ENCODE measurements at places on chromosomes 3 and 15.

DNA sequence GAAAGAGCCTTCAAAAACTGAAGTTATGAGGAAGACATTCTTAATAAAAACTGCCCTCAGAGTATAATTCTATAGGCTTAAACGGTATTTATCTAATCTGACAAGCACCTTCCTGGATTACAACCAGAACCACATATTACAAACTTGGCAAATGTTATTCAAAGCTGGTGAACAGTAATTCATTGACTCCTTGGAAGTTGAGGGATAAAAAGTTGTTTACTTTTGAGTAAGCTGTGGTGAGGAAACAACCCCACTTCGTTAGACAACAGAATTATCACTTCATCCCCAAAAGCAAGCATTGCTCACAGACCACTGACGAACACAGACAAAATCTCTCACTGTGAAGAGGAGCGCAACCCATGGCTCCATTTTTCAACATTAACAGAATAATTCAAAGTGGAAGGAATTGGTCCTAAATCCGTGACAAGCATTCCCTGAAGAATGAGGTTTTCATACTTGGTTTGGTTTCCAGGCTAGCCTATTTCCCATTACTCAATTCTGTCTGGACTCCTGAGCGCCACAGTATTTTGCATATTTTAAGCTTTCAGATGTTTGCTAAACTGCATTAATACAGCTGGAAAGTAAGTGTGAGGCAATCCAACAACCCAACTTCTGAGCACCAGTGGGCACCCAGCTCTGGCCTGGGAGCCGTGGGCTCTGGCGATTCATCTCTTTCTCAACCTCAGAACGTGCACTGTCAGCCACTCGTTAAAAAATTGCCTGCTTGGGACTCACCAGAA is 32.7 kb downstream of the LRIG1 start:
- DNase-seq: no peak

DNA sequence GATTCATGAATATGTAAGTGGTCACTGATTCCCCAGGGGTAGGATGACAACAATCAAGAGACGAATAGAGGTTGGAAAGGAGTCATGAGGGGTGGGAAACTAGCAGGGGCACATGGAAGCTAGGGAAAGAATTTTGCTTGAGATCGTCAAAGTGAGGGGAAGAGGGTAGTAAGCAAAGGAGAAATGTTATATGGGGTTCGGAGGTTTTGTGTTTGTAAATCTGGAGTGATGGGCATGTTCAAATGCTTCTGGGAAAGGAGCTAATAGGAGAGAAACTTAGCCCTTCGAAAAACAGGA is 7.9 kb downstream of the RPL14 start:
- no peak for DNase-seq

DNA sequence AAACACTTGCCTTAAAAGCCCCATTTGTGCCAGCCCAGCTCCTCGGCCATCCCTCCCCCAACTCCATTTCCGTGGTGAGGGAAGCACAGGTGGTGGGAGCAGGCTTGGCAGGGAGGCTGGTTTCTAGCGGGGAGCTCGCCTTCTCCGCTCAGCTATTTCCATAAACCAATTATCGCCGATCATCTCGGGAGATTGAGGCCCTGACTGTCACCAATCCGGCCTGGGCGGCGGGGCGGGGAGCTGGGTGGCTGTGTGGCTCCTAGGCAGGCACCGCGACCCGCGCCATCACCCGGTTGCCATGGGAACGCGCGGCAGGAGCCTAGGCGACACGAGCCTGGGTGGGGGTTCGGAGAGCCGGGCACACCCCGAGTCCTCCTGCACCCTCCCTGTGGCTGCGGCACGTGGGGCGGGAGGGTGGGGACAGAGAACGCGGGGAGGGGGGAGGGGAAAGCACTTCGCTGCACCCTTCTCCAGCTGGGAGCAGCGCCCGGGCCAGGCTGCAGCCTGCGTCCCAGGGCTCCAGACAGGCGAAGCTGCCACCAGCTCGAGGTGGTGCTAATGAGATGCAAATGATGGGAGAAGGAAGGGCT is 9.3 kb downstream of the CCDC33 start:
- no peak for DNase-seq

- no peak for DNase-seq
Observed at GRCh38 chr3:5136211-5136918, 14.3 kb downstream of the ARL8B start.

DNA sequence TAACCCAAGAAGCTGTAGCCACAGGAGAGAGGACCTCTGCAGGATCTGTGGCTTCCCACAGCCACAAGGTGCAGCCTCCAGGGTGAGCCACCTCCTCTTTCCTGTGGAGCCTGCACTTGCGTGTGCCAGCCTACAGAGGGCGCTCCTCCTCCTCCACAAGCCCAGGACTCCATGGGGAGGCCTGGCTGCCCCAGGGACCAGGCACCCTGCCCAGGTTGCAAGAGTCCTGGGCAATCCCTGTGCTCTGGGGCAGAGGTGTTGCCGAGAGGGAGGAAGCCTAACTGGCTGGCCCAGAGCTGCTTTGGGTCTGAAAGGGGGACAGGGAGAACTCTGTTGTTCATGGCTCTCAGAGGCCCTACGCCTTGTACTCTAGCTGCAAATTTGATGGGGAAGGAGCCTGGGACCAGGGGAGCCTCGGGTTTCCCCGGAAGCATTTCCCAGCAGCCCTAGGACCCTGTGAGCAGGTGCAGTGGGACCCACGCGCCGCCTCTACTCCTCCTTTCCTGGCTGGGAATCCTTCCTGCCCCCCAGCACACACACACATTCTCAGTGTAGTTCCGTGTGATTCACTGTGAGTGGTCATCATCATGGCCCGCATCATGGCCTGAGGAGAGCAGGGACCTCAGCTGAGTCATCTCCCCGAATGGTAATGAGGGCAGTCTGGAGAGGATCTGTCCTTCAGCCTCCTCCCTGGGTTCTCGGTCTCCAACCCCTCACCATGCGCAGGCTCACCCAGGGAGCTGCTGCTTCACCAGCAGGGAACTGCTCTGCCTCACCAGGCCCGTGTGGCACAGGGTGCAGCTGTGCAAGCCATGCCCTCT is 24.3 kb downstream of the TBC1D21 start:
- DNase-seq: peak; percentile 10

- no peak for DNase-seq
Observed at GRCh38 chr15:63668601-63669000, 71.4 kb downstream of the FBXL22 start.

GRCh38 chr15:88975891-88976290 is 62.7 kb upstream of the MFGE8 start:
- no peak for DNase-seq

GRCh38 chr3:137205394-137206045 is 247.7 kb downstream of the IL20RB start:
- no peak for DNase-seq

DNA sequence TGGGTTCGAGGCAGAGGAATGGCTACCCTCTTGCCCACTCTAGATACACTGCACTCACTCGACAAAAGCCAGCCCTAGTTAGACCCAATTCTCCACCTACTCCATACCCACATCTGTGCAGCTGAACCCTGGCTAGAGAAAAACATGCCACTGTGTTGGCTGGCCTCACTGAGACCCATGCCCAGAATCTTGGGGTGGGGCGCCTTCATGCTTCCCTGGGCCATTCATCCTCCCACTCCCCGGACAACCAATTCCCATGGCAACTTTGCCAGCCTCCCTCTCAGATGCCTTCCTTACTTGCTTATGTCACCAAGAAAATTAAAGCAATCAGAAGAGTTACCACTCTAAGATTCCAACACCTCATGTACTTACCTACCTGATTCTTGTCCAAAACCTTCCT is 9.2 kb upstream of the LIMD1 start:
- no peak for DNase-seq

- no peak for DNase-seq
Observed at GRCh38 chr3:42014458-42014920, 52.6 kb upstream of the ULK4 start.

GRCh38 chr15:96089405-96090058 is 241.0 kb upstream of the NR2F2 start:
- no peak for DNase-seq

- no peak for DNase-seq
Observed at GRCh38 chr3:10513306-10513705, 7.9 kb upstream of the ATP2B2 start.

DNA sequence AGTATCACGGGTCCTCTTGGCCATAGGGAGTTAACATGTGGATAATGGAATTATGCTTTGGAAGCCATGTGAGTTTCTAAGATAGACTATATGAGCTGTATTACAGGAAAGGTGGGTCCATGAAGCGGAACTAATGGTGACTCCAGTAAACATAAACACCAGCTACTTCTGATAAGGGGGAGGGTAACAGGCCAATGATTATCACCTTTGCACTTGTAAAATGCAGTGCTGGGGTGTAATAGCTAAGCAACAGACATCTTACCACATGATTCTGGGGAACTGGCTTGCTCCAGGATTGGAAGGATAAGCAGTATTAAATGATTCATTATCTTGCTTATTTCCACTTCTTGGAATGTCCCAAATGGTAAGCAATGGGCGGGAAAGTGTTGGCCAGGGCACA is 61.4 kb upstream of the CD47 start:
- no peak for DNase-seq

GRCh38 chr3:64329037-64329436 is 103.8 kb upstream of the PRICKLE2 start:
- no peak for DNase-seq

DNA sequence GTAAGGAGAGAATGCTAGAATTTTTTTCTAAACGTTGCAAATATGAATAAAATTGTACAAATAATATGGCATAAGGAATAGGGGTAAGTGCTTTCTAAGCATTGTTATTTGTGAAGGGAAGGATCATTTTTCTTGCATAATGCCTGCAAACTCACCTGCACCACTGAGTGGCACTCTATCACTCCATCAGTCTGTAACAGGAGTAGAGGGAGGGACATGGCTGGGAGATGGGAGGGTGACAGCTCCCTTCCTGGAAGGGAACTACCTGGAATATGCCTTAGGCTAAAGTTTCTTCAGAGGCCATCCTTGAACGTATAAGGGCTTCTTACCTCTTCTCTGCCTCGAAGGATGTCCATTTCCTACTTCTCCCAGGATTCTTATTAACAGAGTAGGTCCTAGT is 3.0 kb downstream of the NAALADL2 start:
- no peak for DNase-seq

DNA sequence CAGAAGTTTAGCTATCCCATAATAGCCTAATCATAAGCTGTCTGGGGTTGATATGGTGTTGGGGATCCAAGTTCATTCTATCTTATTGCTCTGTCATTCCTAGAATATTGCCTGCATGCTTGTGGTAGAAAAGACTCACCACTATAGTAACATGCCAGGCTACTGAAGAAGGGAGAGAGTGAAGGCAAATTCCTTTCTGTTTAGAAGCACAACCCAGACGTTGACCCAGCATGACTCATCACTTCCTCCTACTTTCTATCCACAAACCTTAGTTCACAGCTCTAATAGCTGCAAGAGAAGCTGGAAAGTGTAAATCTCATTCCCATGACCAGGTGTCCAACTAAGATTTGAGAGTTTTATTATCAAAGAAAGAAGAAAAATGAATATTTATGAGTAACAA is 57.8 kb upstream of the NMD3 start:
- DNase-seq: no peak

DNA sequence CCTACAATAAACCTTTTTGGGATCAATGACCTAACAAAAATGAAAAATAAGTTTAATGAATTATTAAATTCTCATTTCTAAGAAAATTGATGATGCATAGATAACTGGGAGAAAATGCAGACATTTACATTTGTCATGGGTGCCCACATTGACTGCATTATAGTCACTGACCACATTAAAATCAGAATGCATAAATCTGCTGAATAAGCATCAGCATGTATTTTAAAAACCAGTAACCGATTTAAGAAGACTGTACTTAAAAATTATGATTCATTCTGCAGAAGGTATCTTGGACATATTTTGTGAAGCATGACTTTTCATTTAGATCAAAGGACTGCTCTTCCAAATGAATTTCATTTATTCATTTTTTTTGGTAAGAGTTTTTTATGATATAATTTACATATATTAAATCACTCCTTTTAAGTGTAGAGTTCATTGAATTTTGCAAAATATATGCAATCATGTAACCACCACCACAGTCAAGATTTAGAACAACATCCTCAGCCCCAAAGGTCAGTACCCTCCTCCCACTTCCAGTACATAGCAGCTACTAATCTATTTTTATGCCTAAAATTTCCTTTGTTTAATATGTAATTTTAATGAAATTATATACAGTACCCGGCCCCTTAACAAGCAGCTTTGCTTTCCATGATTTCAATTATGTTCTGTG is 11.8 kb downstream of the KCNH8 start:
- DNase-seq: no peak

- no peak for DNase-seq
Observed at GRCh38 chr3:187196573-187197334, 532 bp upstream of the RTP1 start.

- DNase-seq: no peak
Observed at GRCh38 chr15:69929905-69930630, 167.6 kb downstream of the TLE3 start.

DNA sequence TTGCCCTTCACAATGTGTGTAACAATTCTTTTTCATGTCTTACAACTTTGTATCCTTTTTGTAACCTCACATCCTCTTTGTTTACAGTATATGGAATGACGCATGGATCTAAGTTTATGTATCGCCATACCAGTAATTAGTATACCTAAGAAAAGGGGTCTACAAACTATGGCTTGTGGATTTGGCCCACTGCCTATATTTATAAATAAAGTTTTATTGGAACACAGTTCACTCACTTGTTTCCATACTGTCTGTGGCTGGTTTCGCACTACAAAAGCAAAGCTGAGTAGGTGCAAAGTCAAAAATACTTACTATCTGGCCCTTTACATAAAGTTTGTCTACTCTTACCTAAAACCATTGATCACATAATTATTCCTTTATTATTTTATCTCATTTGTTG is 226.5 kb downstream of the TBL1XR1 start:
- no peak for DNase-seq

- DNase-seq: no peak
Observed at GRCh38 chr15:68596691-68597090, 17.9 kb downstream of the CORO2B start.

GRCh38 chr3:43093974-43094373 is 11.9 kb downstream of the POMGNT2 start:
- DNase-seq: no peak

GRCh38 chr3:49277383-49277775 is 347 bp upstream of the C3orf62 start:
- no peak for DNase-seq
